Fibroblast of gingiva (primary cell): ENCODE measurements at places on chromosomes 1 and 21.
A peak's percentile ranks its signal among the peaks of the same experiment; 100 is the strongest.

DNA sequence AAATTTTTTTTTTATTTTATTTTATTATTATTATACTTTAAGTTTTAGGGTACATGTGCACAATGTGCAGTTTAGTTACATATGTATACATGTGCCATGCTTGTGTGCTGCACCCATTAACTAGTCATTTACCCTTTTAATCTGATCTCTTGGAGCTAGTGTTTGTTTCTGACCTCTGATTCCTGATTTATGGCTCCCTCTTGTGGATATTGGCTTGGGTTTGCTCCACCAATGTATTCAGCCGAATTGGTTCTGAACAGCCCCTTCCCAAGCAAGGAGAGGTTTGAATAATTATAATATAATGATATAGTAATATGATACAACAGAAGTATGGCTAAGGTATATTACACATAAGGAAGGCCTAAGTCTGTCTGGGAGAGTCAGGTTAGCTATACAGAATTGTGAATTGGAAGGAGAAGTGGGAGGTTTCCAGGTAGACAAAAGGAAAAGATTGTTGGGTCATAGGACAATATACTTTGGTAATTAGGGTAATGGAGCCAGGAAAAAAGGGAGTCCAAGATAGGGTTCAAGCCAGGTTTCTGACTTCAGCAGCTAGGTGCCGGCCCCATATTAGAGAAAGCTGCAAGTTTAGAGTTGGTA is 53.1 kb upstream of the HMCN1 start:
- peak; percentile 24 for DNase-seq

- peak; percentile 39 for DNase-seq
These were observed 164.7 kb downstream of the GALNT2 start for GRCh38 chr1:230231774-230232145.

GRCh38 chr21:45019076-45019886 is 55.1 kb upstream of the ADARB1 start:
- DNase-seq, result no peak

DNA sequence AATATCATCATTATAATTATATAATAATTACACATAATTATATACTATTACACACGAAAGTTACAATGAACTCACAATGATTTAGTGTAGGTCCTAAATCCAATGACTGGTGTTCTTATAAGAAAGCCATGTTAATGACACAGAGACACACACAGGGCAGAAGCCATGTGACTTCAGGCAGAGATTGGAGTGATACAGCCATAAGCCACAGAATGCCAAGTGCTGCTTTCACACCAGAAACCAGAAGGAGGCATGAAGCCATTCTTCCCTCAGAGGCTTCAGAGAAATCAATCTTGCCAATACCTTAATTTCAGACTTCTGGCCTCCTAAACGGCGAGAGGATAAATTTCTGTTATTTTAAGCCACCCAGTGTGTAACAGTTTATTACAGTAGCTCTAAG is 147.4 kb upstream of the KRTAP19-8 start:
- no peak for DNase-seq

GRCh38 chr1:161402446-161402845 is 34.8 kb upstream of the CFAP126 start:
- DNase-seq, result no peak

DNA sequence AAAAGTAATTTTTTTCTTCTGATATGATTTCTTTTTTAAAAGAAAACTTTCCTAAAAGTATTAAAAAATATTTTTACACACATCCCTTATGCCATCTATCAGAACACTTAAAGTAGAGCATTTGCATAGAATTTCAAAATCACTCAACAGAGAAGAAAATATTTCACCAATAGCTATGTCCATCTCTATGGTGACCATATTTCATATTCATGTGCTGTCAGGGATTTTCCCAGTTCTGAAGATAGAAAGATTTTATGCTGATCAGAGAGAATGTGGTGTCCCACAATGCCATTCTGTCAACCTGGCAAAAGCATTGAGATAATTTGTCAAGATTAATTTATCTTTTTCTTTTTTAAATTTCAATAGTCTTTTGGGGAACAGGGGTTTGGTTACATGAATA is 87.0 kb downstream of the C4BPA start:
- DNase-seq, result no peak
